A549 (cell line): ENCODE measurements at places on chromosomes 4 and X. TPM values are rescaled to one million over a fixed set of nuclear protein-coding genes. Genes with fewer than 3 reads are reported as not detected.

CITED1 gene
- 0.26 to 0.43 TPM (median 0.30 TPM) in 3 replicates for polyA plus RNA-seq

- no peak for DNase-seq
Observed at GRCh38 chr4:10963241-10963640, 278.7 kb upstream of the CLNK start.

DNA sequence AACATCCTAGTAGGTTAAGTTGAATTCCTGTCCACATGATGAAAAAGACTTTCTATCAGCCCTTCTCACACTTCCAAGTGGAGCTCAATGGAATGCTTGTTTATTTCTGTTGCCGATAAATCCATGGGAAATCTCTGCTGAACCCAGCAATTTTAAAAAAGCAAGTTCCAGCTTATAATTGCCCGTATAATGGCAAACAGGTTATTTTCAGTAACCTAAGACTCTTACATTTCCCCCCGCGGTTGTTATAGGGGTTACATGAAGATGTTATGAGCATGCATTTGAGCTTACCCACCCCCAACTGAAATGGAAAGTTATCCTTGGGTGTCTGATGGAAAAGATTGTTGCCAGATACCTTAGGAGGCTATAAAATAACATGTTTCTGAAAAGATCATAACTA, 136.2 kb downstream of the PALLD start:
- DNase-seq, result peak; percentile 36

DNA sequence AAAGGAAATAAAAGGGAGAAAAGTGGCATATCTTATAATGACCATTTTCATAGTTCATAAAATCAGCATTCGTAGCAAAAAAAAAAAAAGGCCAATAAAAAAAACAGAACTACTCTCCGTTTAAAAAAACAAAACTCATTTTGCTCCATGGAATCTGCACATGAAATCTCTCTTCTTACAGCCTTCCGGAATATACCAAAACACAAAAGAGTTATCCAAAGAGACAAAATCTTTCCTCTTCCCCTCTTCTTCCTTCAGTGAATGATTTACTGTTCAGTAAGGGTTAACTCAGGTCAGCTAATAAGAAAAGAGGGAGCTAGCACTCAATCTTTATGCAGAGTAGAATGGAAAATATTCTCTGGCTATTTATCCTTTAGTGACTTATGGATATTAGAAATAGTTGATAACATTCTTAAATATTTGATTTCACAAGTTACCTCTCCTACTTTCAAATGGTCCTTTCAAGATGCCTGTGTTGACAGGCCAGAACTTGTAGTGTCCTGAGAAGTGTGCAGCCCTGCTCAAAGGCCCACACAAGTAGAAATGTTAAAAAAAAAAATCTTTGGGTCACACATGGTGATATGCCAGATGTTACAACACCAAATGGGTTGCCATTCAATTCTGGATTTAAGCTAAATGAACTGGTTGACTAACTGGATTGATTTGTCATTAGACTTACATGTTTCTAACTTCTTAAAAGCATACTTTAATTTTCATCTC, 42.1 kb downstream of the PDGFC start:
- no peak for DNase-seq

- DNase-seq, result no peak
Observed at GRCh38 chrX:13755254-13755653, 20.7 kb downstream of the OFD1 start.
